ENCODE measurements at places on chromosomes 1 and 21.
A peak's percentile ranks its signal among the peaks of the same experiment; 100 is the strongest.

GRCh38 chr1:179105393-179105792 is 23.5 kb downstream of the TOR3A start:
- DNase-seq: peak; percentile 62

DNA sequence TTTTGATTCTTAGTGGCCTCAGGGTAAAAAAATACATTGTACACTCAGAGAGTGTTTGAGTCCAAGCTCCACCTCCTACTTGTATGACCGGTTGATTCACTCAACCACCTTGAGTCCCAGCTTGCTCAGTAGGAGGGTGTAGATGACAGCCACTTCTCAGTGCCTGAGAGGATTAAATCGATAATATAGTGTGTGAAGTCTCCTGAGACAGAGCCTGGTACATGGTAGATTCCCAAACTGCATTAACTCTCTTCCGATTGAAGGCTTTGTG is 38.4 kb downstream of the NCMAP start:
- DNase-seq: no peak

DNA sequence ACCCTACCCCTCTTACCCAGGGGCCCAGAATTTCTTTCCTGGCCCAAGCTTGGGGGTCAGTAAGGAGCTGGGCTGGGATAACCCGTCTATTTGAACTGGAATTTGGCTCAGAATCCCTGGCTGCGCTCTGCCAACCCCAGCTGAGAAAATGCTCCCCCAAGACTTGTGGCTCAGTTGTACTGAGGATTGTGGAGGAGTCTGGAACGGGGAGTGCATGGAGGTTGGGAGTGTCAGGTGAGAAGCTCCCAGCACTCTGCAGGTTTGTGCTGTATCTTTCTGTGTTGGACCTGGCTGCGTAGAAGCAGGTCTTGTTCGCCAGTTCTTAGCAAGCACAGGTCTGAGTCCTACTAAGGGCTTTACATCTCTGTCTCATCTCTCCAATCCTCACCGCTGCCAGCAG is 1.6 kb downstream of the TCEA3 start:
- DNase-seq: no peak

GRCh38 chr1:156708218-156708661 is 2.9 kb upstream of the CRABP2 start:
- DNase-seq: no peak

- no peak for DNase-seq
Observed at GRCh38 chr1:64396817-64397216, 73.1 kb upstream of the CACHD1 start.

DNA sequence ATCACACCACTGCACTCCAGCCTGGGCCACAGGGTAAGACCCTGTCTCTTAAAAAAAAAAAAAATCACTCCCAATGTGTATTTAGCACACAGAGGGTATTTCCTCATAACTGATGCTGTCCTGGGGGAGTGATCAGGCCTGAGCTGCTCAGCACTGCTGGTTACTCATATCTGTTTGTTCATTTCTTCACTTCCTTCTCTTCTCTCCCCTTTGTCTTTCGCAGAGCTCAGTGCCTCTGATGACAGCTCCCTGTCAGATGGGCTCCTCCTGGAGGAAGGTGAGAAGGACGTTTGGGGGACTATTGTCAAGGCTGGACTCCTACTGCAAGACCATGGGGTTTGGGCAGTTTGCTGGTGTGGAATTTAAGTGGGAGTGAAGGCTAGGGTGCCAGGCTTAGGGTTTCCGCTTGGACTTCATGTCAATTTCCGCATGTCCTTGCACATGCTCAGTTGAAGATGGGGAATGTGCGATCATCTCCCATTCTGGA is 13.0 kb downstream of the INAVA start:
- no peak for DNase-seq

- no peak for DNase-seq
Observed at GRCh38 chr1:67193704-67194103, 27.4 kb downstream of the IL23R start.

GRCh38 chr1:117171900-117172511 is 38.7 kb downstream of the VTCN1 start:
- peak; percentile 70 for DNase-seq

DNA sequence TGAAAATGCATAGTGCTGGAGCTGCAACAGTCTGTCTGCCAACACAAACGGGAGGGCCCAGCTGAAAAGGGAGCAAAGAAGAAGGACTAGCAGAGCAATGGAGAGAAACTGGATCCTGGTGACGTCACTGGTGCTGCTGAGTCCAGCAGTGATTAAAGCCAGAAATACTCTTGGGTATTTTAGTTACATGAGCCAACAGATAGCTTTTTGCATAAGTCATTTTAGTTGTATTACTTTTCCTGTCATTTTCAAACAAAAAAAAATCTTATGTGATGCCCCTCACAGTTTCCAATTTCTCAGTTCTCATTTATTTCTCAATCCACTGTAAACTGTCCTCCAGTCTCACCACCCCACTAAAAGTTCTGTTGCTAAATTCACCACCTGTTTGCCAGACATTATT is 38.7 kb upstream of the NEK7 start:
- DNase-seq: no peak

DNA sequence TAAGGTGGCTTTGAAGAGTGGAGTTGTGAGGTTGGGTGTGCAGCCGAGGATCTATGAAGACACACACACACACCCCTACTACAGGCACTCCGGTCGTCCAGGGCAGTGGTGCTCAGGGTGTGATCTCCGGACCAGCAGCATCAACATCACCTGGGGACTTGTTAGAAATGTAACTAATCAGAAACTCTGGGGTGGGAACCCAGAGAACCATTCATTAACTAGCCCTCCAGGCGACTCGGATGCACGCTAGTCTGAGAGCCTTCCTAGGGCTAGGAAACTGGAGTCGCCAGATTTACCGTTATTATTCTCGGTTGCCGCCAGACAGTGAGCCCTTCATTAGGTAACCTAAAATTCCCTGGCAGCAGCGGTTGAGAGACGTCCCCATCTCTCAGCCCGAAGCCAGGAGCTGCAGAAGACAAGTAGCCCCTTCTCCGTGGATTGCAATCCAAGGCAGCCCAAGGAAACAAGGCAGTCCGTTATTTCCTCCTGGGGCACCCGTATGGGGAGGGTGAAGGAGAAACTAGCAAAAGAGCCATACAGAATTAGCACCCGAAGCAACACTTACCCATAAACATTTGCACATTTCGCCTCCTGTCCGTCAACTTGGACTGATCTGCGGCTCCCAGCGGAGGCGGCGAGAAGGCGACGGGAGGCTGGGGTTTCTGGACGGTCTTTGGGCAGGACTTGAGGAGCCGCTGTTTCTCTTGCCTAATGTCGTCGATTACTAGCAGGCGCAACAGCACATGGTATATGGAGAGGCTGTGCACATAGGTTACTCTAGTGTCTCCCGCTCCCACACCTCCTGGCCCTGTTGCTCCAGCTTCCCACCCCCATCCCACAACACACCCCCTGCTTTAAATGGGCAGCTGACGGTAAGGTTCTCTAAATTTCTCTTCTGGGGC is 2.9 kb upstream of the CCN1 start:
- DNase-seq: no peak

- DNase-seq: no peak
Observed at GRCh38 chr1:58695206-58695605, 4.7 kb downstream of the MYSM1 start.

DNA sequence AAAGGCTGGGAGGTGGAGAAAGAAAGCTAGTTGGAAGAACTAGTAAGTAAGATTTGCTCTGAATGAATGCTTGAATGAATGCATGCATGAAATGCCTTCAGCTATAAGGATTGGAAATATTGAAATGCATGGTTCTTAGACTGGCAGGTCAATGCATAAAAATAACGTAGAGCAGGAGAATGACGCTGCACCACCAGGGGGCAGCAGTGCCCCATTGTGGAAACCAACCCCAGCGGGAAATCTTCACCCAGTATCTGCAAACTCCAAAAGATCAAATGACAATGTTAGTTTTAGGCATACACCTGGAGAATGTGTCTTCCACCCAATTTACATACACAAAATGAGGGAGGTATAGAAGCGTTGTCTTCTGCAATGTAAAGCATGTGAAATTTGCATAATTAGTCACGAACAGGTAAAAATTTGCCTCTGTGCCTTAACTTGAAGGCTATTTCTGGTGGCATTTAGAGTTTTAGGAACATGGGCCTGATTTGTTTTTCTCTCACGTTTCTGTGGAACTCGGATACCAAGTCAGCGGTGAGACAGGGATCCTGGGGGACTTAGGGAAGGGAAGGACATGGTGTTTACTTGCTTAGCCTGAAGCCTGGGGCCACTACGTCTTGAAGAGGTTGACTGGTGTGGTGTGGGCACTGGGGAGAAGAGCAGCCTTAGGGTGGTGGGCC is 78.6 kb downstream of the HHAT start:
- peak; percentile 74 for DNase-seq

Measured in cerebellum (tissue), 4 donors.